Activated T-cell treated with anti-CD3 and anti-CD28 coated beads, Interleukin-2, amount 50 U/mL, for 72 hours (primary cell): ENCODE measurements at places on chromosomes 13 and 19.

DNA sequence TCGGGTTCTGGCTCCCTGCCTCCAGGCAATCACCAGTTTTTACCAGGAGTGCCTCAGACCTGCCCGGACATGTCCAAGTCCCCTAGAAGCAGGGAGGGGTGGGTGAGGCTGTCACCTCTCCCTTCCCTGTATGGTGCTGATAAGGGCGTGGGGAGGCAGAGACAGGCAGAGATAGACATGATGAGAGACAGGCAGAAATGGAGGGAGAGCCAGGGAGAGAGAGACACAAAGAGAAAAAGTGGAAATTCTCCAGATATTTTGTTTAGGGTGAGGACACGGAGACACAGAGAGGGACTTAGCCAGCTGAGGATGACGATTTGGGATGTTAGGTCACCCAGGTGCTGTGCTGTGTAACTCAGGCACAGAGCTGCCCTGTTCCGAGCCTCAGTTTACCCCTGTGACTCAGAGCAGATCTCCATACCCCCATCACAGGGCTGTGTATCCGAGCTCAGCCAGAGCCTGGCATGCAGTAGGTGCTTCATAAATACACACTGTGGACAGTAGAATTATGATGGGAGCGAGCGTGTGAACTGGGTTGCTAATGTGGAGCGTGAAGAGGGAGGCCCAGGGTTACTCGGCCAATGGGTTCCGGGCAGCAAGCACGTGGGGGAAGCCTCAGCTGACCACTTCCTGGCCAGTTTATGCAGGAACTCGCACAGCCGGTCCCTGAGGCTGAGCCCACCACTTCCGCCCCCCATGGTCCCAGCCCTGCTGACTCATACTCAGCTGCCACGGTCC lies 11.9 kb upstream of the GDF15 start:
- DNase-seq: peak; percentile 79

DNA sequence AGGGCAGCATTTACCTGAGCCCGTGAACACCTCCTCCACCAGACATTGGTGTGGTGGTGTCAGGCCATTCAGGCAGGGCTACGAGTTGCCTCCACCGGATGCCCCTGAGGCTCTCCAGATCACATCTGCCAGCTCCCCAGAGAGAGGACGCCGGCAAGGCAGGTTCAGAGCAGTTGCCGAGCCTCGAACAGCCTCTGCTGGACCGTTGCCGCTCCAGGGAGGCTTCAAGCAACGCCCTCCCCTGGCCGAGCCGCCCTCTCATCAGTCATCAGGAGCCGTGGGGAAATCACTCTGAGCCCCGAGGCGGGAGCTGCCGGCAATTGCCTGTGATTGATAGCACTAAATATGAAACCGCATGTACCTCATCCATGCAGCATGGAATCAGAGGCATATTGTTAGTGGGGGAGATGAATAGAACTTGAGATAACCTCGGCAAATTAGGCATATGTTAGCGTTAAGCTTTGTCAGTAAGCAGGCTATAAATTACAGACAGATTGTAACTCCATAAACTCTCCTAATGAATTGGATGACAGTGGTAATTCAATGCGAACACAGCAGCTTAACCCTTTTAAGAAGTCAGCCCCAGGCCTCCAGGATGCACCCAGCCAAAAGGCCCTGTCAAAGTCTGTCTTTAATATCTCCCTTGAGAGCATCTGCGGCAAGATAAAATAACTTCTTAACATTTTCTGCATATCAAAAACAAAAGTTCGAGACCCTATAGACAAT lies 29.8 kb upstream of the SPACA7 start:
- DNase-seq: no peak

- no peak for DNase-seq
Measured at GRCh38 chr13:23372264-23372906, 61.1 kb downstream of the SACS start.

DNA sequence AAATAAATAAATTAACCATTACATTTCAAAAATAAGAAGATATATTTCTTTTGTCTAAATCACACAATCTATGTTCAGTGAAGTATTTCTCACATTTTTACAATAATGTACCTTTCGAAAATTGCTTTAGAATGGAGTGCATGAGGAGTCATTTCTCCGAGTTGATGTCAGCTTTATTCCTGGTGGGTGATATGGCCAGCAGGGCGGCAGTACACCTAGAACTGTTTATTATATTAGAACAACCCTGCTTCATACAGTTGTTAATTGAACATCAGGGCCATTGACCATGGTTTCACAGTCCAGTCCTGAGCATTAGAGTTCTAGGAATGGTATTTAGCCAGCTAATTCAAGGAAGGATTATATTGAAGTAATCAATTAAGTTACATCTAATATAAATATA lies 696.3 kb upstream of the SLC10A2 start:
- DNase-seq: no peak

- DNase-seq: peak; percentile 50
Measured at GRCh38 chr13:21478881-21479808, 20.0 kb upstream of the ZDHHC20 start.

GRCh38 chr13:64413529-64413928 lies 2816.6 kb downstream of the PCDH9 start:
- DNase-seq: no peak

GRCh38 chr19:54160182-54160811 lies 776 bp upstream of the LENG1 start:
- no peak for DNase-seq

DNA sequence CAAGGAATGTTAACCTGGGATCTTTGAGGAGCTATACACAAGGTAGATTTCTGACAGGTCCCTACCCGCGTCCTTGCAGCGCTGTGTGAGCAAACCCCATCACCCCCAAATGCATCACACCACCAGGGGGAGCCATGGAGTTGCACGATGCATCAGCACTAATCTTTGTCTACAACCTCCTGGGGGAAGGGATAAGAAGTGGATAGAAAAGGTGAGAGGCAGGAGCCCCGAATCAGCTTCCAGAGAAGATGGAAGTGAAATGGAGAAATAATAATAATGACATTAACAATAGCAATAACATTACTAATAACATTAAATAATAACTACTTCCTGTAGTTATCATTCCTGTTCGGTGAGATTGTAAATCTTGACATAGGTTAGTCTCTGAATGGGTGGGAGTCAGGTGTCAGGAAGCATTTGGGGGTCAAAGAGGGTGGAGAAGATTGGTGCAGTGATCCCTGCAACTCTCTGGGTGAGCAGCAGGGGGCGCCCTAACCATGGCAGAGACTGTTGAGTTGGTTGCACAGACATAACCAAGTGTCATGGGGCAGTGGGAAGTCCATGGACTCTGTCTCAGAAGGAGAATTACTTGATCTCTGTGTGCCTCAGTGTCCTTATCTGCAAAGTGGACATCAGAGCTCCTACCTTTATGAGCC lies 16.5 kb downstream of the SIGLEC7 start:
- peak; percentile 85 for DNase-seq

- DNase-seq: no peak
Measured at GRCh38 chr19:45409557-45409920, 3.1 kb downstream of the POLR1G start.

DNA sequence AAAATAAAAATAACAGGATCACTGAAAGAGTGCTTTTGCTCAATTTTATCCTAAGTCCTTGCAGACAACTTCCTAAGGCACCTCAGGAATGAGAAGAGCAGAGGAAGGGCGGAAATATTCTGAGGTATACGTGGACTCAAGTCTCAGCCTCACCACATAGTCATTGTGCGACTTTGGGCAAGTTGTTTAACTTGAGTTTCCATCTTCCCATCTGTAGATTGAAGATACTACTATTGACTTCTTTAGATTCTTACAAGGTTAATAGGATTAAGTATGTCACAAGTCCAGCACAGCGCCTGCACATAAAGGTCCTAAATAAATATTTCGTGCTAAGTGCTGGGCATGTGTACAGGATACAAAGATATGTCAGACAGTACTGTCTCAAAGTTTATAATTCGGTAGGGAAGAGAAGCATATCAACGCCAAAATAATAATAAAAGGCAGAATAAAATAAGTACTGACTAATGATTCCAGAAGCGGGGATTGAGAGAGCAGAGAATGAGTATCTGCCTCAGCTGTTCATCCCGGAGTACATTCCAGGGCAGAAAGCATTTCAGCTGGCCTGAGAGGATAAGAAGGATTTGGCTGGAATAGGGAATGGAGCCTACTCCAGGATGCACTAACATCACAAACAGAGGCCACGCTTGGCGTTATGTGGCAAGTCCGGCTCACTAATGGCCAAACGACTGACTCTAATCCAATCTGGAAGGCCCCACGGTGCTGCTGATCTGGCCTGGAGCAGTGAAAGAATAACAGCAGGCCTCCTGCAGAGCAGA lies 139.7 kb downstream of the FLT1 start:
- DNase-seq: no peak

GRCh38 chr13:98370806-98371515 lies 193.9 kb upstream of the RNF113B start:
- no peak for DNase-seq

DNA sequence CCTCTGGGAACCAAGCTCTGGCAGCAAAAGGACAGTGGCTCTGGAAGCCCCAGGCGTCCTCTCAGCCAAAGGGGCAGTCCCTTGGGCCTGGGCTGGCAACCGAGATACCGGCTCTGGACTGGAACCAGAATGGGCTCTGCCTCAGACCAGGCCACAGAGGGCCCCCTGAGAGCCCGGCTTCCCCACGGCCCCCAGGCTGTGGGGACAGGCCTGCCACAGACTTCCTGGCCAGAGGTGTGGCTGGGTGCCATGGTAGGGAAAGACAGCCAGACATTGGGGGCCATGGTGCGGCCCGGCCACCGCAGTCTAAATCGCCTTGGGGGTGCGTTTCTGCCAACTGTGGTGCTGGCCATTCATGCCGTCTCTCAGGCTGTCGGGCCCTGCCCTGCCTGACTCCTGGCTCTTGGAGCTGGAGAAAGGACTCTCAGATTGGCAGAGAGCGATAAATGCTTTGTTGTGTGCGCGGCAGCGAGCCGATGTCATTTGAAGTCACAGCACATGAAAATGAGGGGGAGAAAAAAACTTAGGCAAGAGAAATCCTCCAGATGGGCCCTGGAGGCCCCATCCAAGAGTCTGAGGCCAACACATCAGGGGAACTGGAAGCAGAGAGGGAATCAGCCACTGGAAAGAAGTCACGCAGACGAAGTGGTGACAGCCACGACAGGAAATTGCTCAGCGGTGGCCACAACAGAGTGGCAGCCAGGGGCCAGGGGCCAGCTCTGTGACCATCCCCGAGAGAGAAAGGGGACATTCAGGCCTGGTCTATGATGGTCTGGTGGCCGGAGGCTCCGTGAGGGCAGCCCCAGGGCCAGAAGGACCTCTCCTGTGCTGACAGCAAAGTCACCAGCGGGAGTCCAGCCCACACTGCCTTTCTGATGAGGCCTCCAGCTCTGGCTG lies 26.5 kb downstream of the SH3GL1 start:
- DNase-seq: no peak

GRCh38 chr13:97430296-97430695 lies 3.7 kb upstream of the RAP2A start:
- DNase-seq: no peak

DNA sequence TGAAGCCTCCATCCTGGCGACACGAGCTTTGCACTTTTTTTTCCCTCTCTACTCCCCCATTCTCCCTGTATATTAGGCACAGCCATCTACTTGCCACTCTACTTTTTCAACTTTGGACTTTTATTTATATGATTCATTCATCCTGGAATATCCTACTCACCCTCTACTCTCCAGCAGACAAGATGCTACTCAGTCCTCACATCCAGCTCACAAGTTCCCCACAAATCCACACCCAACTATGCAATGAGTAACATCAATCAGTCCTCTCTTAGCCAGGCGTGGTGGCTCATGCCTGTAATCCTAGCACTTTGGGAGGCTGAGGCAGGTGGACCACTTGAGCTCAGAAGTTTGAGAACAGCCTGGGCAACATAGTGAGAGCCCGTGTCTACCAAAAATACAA lies 23.9 kb upstream of the URAD start:
- DNase-seq: no peak

- DNase-seq: no peak
Measured at GRCh38 chr19:40363069-40363468, 14.6 kb downstream of the PLD3 start.

DNA sequence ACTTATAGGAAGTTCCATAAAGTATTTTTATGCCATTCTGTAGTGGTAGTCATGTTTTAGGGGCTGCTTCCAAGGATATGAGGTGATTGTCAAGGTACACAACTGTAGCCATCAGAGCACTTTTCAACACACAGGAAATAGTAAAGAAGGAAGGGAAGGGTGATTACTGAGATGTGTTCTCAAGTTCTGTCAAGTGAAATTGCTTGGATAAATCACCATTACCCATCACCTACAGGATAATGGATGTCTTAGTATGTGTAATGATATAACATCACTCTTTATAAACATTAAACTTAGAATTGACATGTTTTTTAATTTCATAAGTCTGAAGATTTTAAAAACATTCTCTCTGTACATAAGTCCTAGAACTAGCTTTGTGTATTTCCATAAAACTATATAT lies 487.9 kb downstream of the DCT start:
- DNase-seq: no peak

DNA sequence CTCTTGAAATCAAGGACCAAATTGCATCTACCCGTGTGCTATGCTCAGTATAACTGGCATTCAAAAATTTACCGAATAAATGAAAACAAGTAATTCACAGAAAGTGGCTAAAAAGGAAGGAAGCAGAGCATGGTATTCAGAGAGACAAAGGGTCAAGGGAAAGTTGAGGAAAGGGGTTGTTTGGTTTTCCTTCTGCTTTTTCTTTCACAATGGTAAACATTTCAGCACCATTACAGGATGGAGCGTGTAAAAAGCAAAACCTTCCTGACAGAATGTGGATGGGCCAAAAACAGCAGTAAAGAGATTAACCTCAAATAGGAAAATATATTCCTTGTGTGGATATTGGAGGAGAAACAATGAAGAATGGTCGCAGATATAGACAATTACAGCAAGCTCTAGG lies 14.8 kb downstream of the DIAPH3 start:
- no peak for DNase-seq

GRCh38 chr19:55635856-55636440 lies 4.9 kb upstream of the ZNF580 start:
- DNase-seq: no peak

GRCh38 chr13:41019011-41019487 lies at the start of gene ELF1:
Gene ELF1, minus strand, starts transcription at chr13:41019316. Its CDS starts 37,262 bp downstream, at chr13:40982054.
- peak; percentile 53 for DNase-seq

- DNase-seq: no peak
Measured at GRCh38 chr13:78131811-78132210, 213.2 kb upstream of the EDNRB start.

DNA sequence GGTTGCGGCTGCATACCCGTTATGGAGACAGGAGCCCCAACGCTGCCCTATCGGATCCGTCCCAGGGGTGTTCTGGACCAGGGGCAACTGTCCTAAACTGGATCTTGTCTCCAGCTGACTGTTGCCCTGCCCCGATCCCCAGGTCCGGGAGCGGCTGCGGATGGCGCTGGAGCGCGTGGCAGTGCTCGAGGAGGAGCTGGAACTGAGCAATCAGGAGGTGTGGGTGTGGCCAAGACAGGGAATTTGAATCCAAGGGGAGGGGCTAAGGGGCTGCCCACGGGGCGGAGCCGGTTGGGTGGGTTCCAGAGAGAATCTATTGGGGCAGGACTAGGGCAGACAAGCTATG lies 9.9 kb downstream of the PPFIA3 start:
- no peak for DNase-seq

GRCh38 chr19:9969688-9969975 lies 33.3 kb upstream of the OLFM2 start:
- DNase-seq: no peak

GRCh38 chr19:30253581-30253996 lies 118.6 kb upstream of the ZNF536 start:
- DNase-seq: no peak

- peak; percentile 68 for DNase-seq
Measured at GRCh38 chr13:52809310-52809769, 39.1 kb downstream of the PCDH8 start.
